ENCODE measurements at places on chromosomes 7 and 10.

- peak; percentile 2 for DNase-seq
Measured at GRCh38 chr10:26485150-26485941, 47.2 kb downstream of the APBB1IP start.

GRCh38 chr10:48745662-48746245 is 61.1 kb downstream of the WDFY4 start:
- no peak for DNase-seq

- no peak for DNase-seq
Measured at GRCh38 chr10:1158066-1158465, 101.9 kb downstream of the WDR37 start.

- DNase-seq = no peak
Measured at GRCh38 chr10:69389827-69390490, 26.8 kb downstream of the TACR2 start.

DNA sequence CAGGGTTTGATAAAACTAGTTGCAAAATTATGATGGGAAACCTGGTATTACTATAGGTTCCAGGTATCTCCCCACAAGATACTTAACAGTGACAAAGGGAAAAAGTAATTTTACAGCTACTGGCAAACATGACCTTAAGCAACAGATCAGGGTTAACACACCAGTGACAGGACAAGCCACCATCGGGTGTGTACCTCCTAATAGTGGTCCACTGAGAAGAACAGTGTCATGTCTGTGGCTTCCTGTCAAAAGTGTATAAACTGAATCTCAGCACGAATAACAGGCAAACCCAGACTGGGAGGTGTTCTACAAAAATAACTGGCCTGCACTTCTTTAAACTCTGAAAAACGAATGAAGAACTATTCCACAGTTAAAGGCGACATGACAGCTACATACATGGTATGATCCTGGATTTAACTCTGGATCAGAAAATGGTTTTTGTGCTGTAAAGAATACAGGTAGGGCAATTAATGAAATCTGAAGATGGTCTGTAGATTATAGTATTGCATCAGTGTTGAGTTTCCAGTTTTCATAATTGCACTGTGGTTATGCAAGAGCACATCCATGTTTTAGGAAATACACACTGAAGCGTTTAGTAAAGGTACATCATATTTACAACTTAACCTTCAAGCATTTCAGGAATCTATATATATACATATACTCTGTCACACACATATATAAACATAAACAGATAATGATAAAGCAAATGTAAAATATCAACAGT is 32.0 kb upstream of the ARMS2 start:
- DNase-seq = no peak

DNA sequence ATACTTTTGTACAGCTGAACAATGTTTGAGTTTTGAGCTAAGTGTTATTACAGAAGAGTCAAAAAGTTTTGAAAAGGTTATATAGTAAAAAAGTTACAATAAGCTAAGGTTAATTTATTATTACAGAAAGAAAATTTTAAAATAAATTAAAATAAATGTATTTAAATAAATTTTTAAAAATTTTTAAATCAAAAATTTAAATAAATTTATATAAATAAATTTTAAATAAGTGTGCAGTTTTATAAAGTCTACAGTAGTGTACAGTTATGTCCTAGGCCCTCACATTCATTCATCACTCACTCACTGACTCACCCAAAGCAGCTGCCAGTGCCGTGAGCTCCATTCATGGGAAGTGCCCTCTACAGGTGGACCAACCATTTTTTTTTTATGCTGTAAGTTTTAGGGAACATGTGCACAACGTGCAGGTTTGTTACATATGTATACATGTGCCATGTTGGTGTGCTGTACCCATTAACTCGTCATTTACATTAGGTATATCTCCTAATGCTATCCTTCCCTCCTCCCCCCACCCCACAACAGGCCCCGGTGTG is 462.9 kb upstream of the ZMIZ1 start:
- DNase-seq = no peak

DNA sequence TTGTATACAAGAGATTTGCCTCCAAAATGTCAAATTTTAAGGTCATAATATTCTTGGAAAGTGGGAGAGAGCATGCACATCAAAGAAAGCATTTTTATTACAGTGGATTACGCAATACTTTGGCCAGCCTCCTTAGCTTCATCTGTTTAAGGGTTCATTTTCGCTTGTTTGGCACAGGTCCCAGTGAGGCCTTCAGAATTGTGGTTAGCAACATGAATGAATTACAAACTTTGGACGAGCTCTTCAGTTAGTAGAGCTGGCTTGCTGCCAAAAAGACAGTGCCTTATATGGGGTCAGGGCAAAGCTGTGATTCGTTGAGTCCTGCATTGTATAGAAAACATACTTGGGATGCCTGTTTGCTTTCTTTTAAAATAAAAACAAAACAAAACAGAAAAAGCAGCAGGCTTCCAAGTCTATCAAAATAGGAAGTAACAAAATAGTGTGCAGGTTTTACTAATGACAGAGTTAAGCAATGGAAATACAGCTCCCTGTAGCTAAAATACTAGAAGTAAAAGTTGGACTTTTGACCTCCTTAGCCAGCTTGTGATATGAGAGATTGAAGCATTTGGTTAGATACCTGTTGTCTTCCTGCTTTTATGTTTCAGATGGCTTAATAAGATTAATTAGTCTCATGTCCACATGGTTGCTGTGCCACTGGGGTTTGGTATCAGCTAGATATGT is 190.8 kb downstream of the MLLT10 start:
- peak; percentile 95 for DNase-seq

DNA sequence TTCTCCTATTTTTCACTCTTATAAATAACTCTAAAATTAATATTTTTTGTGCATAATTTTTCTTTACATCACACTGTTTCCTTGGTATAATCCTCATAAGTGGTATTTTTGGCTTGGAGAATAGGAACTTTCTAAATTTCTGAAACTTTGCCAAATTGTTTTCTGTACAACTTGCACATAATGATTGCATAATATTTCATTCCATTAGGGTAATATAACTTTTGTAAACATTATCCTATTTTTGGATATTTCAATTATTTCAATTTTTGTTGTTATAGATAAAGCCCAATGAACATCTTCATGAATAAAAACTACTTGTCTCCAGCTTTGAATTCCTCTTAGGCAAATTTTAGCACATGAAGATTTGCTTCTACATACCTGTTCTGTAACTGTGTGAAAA is 135.9 kb downstream of the ELAPOR2 start:
- DNase-seq = no peak

- DNase-seq = no peak
Measured at GRCh38 chr10:31912898-31913850, 15.5 kb downstream of the ARHGAP12 start.

DNA sequence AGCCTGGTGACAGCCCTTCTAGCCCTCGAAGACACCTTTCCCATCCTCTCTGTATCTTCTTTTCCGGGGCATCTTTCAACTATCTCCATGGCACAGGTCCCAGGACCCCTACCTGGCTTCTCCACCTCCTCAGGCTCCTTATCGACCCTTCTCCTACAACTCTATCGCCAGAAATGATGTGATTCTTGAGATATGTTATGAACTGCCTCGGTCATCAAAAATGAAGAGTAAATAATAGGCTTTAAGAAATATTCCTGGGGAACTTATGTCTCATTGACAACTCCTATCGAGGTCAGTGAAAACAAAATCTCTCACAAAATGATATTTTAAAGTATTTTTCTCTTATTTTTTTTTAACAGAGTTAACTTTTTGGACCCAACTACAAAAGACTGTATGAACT is 405.5 kb upstream of the SHH start:
- no peak for DNase-seq

GRCh38 chr10:126634347-126634746 is 36.1 kb downstream of the C10orf90 start:
- no peak for DNase-seq

GRCh38 chr7:119270045-119270464 is 1002.9 kb upstream of the KCND2 start:
- DNase-seq = peak; percentile 86

DNA sequence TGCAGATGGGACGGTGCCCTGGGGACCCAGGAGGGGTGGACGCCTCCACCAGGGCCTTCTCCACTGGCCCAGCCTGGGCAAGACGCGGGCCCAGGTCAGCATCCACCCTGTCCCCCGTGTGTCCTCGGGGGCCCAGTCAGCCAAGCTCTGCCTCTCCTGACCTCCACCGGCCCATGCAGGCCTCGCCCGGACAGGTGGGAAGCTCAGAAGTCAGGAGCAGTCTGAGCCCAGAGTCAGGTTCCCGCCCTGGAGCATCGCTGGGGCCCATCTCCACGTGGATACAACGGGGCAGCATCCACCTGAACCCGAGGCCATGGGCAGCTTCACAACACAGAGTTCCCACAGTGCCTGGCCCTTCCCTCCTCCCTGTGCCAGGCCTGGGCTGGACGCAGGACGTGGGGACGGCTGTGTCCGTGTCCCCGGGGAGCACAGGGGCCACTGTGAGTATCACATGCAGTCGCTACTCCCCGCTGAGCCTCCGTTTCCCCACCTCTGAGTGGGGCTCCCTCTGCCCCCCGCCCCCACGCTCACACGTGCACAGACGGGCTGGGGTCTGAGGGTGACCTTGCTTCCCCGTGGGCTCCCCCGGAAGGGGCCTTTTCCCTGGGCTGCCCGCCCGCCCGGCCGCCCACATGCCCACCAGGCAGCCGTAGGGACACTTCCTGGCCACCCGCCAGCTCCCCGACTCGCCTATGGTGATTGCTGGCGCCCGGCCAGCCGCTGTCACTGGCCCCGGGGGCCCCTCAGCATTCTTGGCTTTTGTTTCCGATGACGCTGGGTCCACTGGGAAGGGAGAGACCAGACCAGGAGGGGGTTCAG is 64.3 kb downstream of the PDGFA start:
- DNase-seq = no peak

DNA sequence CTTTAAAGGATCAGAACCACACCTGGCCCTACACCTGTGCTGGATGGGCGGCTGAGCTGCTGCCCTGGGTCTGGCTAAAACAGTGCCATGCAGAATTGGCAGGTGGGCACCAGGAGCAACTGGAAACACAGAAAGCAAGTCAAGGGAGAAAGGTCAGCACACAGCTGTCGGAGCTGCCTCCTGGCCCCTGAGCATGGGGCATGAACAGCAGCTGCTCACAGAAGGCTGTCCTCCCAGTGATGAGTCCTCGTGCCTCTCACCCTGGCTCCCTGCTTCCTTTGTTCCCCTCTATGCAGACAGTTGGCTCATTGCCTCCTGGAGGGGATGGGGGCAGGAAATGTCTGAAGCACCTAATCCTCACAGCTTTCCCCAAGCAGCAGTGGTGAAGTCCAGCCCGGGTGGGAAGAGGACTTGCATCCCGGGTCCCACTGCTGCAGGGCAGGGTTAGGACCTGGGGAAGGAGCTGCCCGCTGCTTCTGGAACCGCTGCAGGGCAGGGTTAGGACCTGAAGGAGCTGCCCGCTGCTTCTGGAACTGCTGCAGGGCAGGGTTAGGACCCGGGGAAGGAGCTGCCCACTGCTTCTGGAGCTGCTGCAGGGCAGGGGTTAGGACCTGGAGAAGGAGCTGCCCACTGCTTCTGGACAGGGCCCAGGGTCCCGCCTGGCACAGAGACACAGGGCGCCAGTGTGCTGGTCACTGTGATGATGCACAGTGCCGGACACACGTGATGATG is 37.3 kb downstream of the VIPR2 start:
- peak; percentile 19 for DNase-seq

GRCh38 chr10:70917635-70918034 is 29.3 kb upstream of the PCBD1 start:
- DNase-seq = no peak

DNA sequence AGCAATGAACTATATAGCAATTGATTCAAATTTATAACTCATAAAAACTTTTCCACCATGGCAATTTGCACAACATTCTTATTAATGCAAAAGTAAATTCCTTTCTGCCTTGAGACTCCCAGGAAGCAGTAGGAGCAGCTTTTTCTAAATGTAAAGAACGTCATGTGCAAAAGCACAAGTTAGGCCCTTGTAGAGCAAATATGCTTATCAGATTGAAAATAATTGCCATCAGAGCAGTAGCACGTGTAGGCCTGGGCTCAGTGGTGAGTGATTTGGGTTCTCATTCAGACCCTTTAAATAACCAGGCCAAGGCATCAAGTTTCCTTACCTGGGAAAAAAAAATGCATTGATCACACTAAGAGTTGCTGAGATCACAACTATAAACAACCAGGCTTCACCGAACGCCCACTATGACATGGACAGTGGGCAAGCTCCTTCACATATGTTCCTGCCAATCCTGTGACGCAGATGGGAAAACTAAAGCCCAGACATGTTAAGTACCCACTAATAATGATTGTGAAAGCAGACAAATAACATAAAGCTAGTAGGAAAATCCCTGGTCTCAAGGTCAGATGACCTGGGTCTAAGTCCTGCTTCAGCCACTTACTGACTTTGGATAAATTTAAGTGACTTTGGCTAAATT is 22.1 kb upstream of the SAR1A start:
- DNase-seq = no peak

GRCh38 chr7:83708531-83708930 is 59.6 kb upstream of the SEMA3E start:
- no peak for DNase-seq

GRCh38 chr7:69898189-69898588 is 299.9 kb downstream of the AUTS2 start:
- no peak for DNase-seq

- no peak for DNase-seq
Measured at GRCh38 chr7:50142425-50143017, 49.5 kb upstream of the ZPBP start.

DNA sequence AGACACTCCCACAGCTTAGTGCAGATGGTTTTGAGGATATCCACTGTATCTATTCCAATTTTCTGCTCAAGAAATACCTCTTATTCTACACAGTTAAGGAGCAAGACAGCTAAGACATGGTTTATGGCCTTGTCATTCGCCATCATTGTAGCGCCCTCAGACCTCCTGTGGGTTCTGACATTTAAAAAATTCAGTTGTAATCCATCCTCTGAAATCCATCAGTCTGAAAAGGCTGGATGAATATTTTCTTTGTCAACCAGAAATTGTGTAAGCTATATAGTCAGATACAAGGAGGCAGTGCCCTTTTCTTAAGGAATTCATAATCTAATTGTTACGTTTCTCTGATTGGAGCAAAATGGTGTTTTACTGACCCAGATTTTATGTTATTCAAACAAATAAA is 353.6 kb downstream of the GALNT17 start:
- DNase-seq = no peak

DNA sequence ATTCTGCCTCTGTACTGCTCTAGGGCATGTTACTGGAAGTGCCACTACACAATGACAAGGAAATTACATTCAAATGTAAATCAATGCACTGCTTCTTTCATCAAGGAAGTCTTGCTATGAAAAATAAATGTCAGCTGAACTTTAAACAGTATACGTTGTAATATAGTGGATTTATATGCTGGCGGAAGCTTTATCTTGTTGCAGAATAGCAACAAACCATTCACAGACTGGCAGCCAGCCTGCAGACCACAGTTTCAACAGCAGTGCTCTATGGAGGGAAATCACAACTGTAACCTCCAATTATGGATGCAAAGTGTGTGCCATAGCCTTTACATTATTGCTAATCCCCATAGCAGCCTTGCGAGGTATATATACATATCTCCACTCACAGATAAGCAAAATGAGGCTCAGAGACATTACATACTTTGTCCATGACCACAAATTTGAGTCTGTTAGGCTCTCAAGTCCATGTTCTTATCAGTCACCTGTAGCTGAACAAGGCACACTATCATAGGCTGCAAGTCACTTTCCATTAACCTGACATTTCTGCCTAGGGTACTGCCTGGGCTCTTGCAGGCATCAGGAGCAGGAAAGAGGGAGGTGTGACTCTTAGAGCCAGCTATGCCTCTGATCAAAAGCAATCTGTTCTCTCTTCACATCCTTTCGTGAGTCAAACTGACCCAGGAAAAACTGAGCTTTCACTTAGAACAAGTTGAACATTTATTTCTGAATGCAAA is 22.6 kb downstream of the COL28A1 start:
- no peak for DNase-seq

- no peak for DNase-seq
Measured at GRCh38 chr10:129023082-129023481, 444.0 kb upstream of the MGMT start.

Data from NCI-H1417 (cell line).